Inflammatory macrophage (primary cell): ENCODE measurements at places on chromosomes 11 and 22.

GRCh38 chr22:17536269-17536668 lies 27.0 kb upstream of the SLC25A18 start:
- DNase-seq, result no peak

DNA sequence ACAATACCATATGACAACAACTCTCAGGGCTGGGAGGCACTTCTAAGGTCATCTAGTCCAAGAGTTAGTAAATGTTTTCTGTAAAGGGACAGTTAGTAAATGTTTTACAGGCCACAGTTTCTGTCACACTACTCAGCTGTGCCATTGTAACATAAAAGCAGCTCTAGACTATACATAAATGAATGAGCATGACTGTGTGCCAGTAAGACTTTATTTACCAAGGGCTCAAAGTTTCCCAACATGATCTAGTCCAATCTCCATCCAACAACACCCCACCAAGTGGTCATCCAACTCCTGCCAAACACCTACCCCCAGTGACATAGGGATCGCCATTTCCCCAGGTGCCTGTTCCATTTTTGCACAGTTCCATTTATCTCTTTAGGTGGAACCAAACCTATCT lies 12.1 kb downstream of the SERGEF start:
- DNase-seq, result no peak

DNA sequence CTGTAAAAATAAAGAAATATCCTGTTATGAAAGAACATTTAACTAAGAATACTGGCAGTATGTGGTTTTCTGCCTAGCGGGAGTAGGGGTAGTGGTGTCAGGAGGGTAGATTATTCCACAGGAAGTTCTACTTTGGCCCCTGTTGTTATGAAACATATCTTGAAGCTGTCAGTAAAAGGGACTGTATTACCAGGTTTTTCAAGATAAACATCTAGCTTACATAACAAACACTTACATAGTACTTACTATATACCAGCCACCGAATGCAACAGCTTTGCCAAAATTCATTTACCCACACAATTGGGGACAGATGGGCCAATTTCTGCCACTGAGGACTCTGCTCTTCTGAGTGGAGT lies 3.7 kb downstream of the TMEM123 start:
- DNase-seq, result peak; percentile 37

- no peak for DNase-seq
Measured at GRCh38 chr11:95229993-95230809, 801 bp downstream of the SESN3 start.

- no peak for DNase-seq
Measured at GRCh38 chr11:120040151-120040840, 97.6 kb downstream of the TRIM29 start.

DNA sequence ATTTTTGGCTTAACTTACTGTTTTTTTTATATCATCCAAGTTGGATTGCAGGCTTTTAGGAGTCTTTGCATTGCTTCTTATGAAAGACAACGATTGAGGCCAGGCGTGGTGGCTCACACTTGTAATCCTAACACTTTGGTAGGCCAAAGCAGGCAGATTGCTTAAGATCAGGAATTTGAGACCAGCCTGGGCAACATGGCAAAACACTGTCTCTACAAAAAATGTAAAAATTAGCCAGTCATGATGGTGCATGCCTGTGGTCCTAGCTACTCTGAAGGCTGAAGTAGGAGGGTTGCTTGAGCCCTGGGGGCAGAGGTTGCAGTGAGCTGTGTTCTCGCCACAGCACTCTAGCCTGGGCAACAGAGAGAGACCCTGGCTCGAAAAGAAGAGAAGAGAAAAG lies 56.6 kb downstream of the BID start:
- no peak for DNase-seq

GRCh38 chr22:41523464-41524221 lies 20.6 kb downstream of the POLR3H start:
- no peak for DNase-seq

DNA sequence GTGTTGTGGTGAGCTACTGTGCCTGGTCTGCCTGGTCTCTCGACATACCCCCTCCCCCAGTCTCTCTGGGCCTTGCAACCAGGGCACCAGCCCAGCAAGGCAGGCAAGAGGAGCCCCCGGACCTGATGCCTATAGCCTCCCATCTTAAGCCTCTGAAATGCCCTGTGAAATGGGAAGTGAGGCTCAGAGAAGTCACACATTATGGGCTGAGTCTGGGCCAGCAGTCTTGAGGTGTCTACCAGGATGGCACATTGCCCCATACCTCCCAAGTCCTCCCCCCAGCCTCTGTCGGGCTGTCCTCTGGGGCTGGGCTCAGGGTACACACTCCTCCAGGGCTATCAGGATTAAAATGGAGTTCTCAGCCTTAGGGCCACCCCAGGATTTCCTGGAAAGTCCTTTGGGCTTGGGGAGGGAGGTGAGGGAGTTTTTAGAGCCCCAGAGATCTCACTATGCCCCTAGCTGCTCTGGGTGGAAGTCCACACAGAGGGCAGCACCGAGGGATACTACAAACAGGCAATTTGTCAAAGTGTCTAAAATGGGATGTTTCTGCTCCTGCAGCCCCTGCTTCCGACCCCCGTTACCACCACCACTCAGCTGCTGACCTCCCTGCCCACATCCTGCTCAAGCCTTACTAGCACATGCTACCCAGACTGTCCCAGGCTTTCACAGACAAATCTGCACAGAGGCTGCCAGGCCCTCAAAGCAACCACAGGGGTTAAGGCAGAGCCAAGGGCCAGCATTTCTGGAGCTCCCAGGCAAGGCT lies 3.1 kb upstream of the SH3BP1 start:
- DNase-seq, result peak; percentile 42

DNA sequence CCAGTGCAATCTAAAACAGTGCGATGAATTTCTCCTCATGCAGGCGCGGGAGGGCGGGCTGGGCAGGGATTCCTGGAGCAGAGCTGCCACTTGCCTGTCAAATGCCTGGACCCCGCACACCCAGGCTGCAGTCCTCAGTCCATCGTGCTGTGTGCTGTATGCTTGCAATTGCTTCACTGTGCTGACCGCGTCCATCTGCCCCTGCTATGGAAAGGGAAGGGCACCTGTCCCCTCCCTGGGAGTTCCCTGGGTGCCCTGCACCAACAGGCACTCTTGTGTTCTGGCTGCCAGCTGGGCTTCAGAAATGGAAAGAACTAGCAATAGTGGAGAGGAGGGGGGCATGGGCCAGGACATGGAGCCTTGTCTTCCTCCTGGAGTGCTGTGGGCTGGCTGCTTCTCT lies 185.4 kb upstream of the B3GAT1 start:
- DNase-seq, result no peak

GRCh38 chr11:80412604-80413003 lies 971.8 kb upstream of the TENM4 start:
- DNase-seq, result no peak

DNA sequence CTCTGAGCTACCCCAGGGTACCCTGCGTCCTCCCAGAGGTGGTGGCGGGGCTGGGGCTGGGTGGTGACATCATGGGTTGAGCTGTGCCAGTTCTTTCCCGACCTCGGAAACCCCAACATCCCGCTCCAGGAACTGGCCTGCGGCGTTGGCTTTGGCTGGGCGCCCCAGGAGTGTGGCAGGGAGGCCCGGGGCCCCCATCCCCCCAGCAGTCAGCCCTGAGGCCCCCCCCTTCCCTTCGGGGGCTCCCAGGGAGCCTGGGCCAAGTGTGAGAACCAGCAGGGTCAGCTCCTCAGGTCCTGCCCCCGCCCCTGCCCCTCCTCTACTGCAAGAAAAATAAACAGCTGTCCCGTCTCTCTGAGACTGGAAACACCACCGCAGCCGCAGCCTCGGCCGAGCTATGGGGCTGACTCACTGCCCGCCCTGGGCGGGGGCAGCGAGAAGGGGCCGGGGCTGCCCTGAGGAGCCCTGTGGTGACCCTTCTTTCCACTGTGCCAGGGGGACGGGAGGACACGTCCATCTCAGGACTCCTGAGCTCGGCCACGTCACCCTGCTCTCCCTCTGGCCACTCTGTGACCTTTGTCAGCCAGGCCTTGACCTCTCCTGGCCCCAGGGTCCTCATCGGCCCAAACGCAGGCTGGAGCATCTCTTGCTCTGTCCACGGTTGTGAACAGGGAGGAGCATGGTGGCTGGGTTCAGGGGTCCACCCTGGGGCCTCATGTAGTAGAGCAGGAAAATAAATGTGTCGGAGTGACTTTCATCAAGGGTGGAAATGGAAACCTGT lies 73.4 kb downstream of the WNT7B start:
- no peak for DNase-seq

DNA sequence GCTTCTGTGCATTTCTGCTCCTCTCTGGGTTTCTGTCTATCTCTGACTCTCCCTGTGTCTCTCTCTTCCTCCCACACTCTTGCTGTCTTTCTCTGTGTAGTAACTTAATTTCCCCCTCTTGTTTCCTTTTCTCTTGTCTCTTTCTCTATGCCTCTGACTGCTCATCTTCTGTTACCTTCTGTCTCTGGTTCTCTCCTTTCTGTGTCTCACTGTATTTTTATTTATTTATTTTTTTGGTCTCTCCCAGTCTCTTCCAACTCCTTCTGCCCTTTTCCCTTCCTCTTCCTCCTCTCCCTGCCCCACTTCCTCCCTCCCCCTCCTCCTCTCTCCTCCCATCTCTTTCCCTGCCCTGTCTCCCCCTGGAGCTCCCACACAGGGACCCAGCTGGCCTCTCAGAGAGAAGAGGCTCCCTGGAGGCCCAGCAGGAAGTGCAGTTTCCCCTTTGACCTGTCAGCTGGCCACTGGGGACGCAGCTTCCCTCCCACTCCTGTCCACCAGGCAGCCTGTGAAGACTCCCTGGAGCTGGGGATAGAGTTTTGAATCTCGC lies 38.3 kb upstream of the MYH9 start:
- DNase-seq, result peak; percentile 83

- DNase-seq, result no peak
Measured at GRCh38 chr22:36775586-36775963, 344 bp downstream of the IFT27 start.

GRCh38 chr11:118929501-118930093 lies 3.9 kb upstream of the BCL9L start:
- DNase-seq, result peak; percentile 69

GRCh38 chr22:20034143-20034542 lies 13.2 kb downstream of the TANGO2 start:
- DNase-seq, result no peak

GRCh38 chr11:58926695-58927094 lies 12.6 kb upstream of the GLYATL1 start:
- DNase-seq, result no peak

DNA sequence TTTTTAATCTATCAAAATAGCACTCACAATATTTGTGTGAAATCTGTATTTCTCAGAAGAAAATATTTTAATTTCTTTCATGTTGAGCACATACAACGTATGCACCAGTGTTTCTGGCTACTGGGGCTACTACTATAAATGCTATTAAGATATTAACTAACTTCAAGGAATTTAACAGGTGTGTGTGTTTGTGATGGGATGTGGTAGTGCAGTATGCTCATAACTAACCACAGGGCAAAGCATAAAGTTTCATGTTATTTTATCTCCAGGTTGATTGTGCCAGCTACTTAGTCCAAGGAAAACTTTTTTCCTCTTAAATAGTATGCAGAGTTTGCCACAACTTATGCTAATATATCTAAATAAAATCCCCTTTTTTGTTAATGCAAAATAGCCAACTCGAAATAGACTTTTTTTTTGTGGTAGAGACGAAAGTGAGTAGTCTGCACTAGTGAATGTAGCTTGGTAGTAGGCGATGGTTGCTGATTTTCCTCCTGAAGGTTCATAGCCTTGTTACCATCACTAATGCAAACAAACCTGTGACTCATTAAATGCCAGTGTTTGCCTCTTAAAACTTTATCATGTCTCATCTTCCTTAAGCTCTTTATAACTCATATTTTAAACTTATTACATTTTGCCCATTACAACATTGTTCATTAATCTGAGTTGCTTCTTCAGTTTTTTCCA lies 565.5 kb upstream of the ANO3 start:
- no peak for DNase-seq
